ENCODE measurements at places on chromosomes 4 and X.
A peak's percentile ranks its signal among the peaks of the same experiment; 100 is the strongest.

DNA sequence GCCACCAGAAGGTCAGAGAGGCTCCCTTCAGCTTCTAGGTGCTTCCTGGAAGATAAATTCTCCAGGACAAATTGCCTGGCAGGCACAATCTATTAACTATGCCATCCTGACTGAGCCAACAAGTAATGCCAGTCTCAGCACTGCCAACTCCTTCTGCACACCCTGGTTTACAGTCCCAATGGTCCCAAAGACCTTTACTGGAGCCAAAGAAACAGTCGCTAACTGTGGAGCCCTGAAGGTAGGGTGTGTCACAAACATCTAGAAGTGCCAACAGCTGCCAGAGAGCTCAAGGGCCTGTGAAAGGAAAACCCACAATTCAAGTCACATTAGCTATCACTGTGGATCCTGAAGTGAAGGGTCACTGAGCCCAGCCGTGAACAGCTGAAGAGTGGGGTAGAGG is 34.9 kb upstream of the CITED1 start:
- no peak for DNase-seq

GRCh38 chr4:168651374-168651773 is 154.5 kb downstream of the PALLD start:
- DNase-seq: no peak

DNA sequence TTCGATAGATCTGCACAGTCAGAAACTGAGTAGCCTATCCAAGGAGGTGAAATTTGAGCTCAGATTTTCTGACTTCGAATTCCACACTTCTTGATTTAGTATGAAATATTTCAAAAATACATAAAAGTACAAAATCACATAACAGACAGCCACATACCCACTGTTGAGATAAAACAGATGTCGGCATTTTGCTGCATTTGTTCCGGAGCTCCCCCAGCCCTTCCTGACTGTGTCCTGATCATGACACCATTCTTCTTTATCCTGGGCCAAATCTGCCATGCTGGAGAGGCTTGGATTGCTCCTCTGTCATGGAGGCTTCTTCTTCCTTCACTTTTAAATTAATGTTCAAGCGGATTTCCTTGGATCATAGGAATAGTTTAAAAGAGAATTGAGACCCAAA is 124.2 kb upstream of the RBPJ start:
- DNase-seq: no peak

GRCh38 chrX:107398115-107398514 is 51.3 kb upstream of the FRMPD3 start:
- DNase-seq: no peak

GRCh38 chrX:14826319-14826718 is 46.5 kb downstream of the FANCB start:
- no peak for DNase-seq

- peak; percentile 5 for DNase-seq
These were observed 43.3 kb downstream of the CD40LG start for GRCh38 chrX:136691028-136691809.
